WTC11 (cell line): ENCODE measurements at places on chromosomes 1 and 21. TPM values are rescaled to one million over a fixed set of nuclear protein-coding genes. Genes with fewer than 3 reads are reported as not detected.
A peak's percentile ranks its signal among the peaks of the same experiment; 100 is the strongest.

The MROH9 gene
- total RNA-seq, result not detected in 3 replicates

GRCh38 chr1:59903141-59903754, 23.3 kb downstream of the CYP2J2 start:
- H3K4me1 ChIP-seq, result peaks cover 7% of the 10 kb centered on the region
- no peaks in the 10 kb centered on the region for H3K36me3 ChIP-seq
- no peak overlapping the region for H3K27ac ChIP-seq
- no peaks in the 10 kb centered on the region for H3K27me3 ChIP-seq

DNA sequence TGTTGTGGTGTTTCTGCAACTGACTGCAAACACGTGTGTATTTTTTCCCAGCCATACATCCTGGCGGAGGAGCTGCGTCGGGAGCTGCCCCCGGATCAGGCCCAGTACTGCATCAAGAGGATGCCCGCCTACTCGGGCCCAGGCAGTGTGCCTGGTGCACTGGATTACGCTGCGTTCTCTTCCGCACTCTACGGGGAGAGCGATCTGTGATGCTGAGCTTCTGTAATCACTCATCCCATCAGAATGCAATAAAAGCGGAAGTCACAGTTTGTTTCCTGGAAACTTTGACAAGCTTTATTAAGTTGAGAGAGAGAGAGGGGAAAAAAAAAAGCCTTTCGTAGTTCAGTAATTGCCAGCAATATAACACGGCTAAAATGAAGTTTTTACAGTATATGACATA, 32.7 kb upstream of the MTR start:
- no peak overlapping the region for H3K4me3 ChIP-seq
- no peaks in the 10 kb centered on the region for H3K27me3 ChIP-seq
- H3K4me1 ChIP-seq, result no peaks in the 10 kb centered on the region
- no peak for DNase-seq

GRCh38 chr21:16419188-16419921, 689.6 kb downstream of the USP25 start:
- no peaks in the 10 kb centered on the region for H3K36me3 ChIP-seq
- no peak overlapping the region for H3K27ac ChIP-seq
- no peak overlapping the region for H3K4me3 ChIP-seq
- DNase-seq, result no peak

DNA sequence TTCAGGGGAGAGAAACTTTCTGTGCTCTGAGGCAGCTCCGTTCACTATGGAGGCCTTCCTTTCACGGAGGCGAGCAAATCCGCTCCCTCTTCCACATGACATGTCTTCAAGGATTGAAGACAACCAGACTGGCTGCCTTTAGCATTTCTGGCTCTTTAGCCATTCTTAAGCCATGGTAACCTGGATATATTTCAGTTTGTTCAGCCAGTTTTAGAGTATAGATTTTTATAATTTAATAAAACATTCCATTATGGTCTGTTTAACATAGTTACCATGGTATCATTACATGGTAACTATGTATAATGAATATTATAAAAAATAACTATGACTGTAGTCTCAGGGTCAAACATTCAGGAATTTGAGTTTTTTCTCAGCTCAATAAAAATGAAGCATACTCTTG, 54.2 kb upstream of the NFIA start:
- DNase-seq, result no peak
- no peak overlapping the region for H3K27ac ChIP-seq
- H3K27me3 ChIP-seq, result no peaks in the 10 kb centered on the region
- H3K36me3 ChIP-seq, result no peaks in the 10 kb centered on the region

The PRR9 gene
- total RNA-seq, result not detected in 3 replicates

- no peaks in the 10 kb centered on the region for H3K36me3 ChIP-seq
- H3K4me3 ChIP-seq, result no peak overlapping the region
- no peak for DNase-seq
Observed at GRCh38 chr1:226610671-226611070, 62.1 kb downstream of the STUM start.

The B3GALT2 gene
- 0.05 TPM in 1 of 3 replicates, not detected in the others for total RNA-seq

DNA sequence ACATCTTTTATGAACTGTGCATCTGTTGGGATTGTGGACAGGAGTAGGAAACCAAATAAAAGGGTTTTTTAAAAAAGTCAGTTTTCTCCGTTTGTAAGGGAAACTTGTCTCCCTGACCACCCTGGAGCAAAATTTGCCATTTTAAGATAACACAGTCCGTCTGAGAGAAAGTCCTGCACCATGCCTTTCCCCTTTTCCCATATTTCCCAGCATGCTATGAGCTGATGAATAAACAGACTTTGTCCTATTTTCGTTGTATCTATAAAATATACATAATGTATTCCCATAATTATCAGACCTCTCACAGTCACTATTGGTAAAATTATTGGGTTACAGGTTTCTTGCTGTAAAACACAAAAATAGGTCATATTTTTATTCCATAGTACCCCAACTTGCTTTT, 1.7 kb upstream of the AKT3 start:
- peak overlapping the region; percentile 94 for H3K4me3 ChIP-seq
- H3K27ac ChIP-seq, result peak overlapping the region; percentile 32; the same call in 1 of the 2 replicates
- 0 out of 2 replicates have a peak, but pooled peaks cover 3% of the 10 kb centered on the region for H3K27me3 ChIP-seq
- no peaks in the 10 kb centered on the region for H3K36me3 ChIP-seq
- DNase-seq, result no peak

DNA sequence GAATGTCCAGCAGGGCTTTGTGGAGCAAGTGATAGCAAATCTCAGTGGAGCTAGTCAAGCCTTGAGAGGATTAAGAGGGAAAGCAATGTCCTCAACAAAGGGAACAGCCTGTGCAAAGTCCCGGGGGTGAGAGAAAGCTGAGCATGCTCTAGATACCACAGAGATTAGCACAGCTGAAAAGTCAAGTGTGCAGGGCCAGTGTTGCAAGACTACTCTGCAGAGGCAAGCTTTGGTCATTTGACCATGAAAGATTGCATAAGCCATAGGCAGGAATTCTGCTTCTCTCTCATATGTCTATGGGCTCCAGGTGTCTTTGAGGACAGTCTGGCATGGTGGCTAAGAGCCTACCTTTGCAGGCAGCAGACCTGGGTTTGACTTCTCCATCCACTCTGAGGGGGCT, 181.0 kb upstream of the JUN start:
- no peaks in the 10 kb centered on the region for H3K27me3 ChIP-seq
- H3K4me1 ChIP-seq, result 0 out of 2 replicates have a peak, but pooled peaks cover 4% of the 10 kb centered on the region
- H3K36me3 ChIP-seq, result peaks cover 8% of the 10 kb centered on the region
- no peak overlapping the region for H3K27ac ChIP-seq
- H3K4me3 ChIP-seq, result no peak overlapping the region

GRCh38 chr1:6753320-6754140, 31.7 kb upstream of the CAMTA1 start:
- peaks cover 12% of the 10 kb centered on the region for H3K27me3 ChIP-seq
- DNase-seq, result no peak
- no peaks in the 10 kb centered on the region for H3K36me3 ChIP-seq
- H3K27ac ChIP-seq, result no peak overlapping the region

The SRGAP2 gene
- 74.2 to 81.2 TPM (median 74.4 TPM) in 3 replicates for total RNA-seq

- peaks cover 3% of the 10 kb centered on the region; the same call in 1 of the 2 replicates for H3K4me1 ChIP-seq
- peaks cover 2% of the 10 kb centered on the region; the same call in 1 of the 2 replicates for H3K27me3 ChIP-seq
- no peak overlapping the region for H3K27ac ChIP-seq
- no peak for DNase-seq
- H3K36me3 ChIP-seq, result no peaks in the 10 kb centered on the region
Observed at GRCh38 chr1:17289721-17290120, 18.3 kb upstream of the PADI4 start.

The PTGFR gene
- total RNA-seq, result 0.04 to 0.11 TPM in 2 of 3 replicates, not detected in the other

The PLA2G4A gene
- total RNA-seq, result 1.3 to 1.5 TPM (median 1.4 TPM) in 3 replicates

DNA sequence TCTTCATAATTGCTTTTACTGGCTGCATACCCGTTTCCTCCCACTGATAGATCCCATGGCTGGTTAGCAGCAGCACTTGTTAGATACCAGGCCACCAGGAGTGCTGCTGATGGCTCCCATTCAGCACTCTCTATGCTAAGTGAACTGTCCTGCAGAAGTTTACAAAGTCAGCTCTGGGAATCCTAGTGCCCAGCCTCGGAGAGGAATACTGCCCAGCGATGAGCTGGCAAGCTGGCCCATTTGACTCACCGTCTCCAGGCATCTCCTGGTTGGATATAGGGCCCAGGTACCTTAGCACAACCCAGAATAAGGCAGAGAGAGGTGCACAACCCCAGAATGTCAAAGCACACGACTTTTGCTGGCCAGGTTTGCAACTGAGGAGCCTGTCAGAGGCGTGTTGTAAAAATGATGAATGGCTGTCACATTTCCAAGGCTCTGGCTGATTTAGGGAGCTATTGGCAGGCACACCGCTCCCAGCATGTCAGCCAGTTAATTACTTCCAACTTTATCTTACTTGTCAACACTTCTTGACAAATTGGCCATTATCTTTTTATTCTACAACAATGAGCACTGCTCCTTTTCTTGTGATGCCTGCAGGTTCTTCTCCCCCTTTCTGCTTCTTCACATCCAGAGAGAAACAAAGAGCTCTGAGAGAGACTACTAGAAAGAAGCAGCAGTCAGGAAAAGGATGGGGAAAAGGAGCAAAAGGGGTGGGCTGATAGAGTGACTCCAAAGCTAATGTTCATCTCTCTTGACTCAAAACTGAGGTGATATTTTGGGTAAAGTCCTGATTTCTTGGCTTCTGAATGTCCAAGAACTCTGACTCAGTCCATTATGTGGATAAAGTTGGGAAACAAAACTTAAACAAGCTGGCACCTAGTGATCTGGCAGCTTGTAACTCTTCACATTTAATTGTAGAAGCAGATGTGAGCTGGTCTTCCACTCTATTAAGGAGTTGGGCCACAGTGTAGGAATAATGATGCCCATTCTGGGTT, 10.8 kb upstream of the ANGPTL7 start:
- H3K4me1 ChIP-seq, result peaks cover 13% of the 10 kb centered on the region
- DNase-seq, result no peak
- H3K36me3 ChIP-seq, result no peaks in the 10 kb centered on the region; the same call in 1 of the 2 replicates
- no peaks in the 10 kb centered on the region for H3K27me3 ChIP-seq
- H3K27ac ChIP-seq, result no peak overlapping the region

- H3K4me3 ChIP-seq, result no peak overlapping the region
- H3K36me3 ChIP-seq, result no peaks in the 10 kb centered on the region
- no peaks in the 10 kb centered on the region for H3K4me1 ChIP-seq
- H3K27ac ChIP-seq, result no peak overlapping the region
Observed at GRCh38 chr1:208557046-208557722, 313.0 kb upstream of the PLXNA2 start.

The PDE9A gene
- 44.8 to 46.3 TPM (median 46.1 TPM) in 3 replicates for total RNA-seq

DNA sequence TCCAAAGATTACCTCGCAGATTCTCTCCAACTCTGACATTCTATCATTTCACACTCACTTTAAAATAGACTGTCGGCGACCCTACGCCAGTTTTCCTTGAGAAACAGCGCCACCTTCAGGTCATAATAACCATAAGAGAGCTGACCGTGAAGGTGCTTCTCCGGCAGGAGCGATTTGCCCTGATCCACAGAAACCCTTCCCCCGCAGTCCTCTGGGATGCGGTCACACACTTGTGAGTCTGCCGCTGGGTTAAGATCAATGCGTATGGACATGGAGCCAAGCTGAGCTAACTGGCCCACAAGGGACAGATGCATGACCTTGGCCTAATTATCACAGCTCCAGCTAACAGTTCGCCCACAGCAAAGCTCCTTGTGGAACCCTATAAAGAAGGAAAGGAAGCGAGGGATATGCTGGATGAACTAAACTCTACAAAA, 32.8 kb upstream of the IFNAR2 start:
- peaks cover 16% of the 10 kb centered on the region for H3K4me1 ChIP-seq
- H3K4me3 ChIP-seq, result peak overlapping the region; percentile 55
- no peaks in the 10 kb centered on the region for H3K36me3 ChIP-seq
- H3K27ac ChIP-seq, result no peak overlapping the region
- peaks cover 4% of the 10 kb centered on the region; the same call in 1 of the 2 replicates for H3K27me3 ChIP-seq

The GBP2 gene
- 0.24 to 0.69 TPM (median 0.46 TPM) in 3 replicates for total RNA-seq

The HES5 gene
- total RNA-seq, result 0.21 to 0.23 TPM in 2 of 3 replicates, not detected in the other

GRCh38 chr21:26070822-26071425, 99.6 kb downstream of the APP start:
- no peaks in the 10 kb centered on the region for H3K27me3 ChIP-seq
- H3K4me3 ChIP-seq, result peak overlapping the region; percentile 3
- H3K27ac ChIP-seq, result peak overlapping the region; percentile 69
- H3K4me1 ChIP-seq, result peaks cover 91% of the 10 kb centered on the region
- no peak for DNase-seq

The TSTD1 gene
- total RNA-seq, result 74.5 to 107 TPM (median 100 TPM) in 3 replicates

- H3K4me1 ChIP-seq, result peaks cover 34% of the 10 kb centered on the region
- no peak for DNase-seq
- no peak overlapping the region for H3K4me3 ChIP-seq
- peaks cover 12% of the 10 kb centered on the region for H3K27me3 ChIP-seq
- H3K36me3 ChIP-seq, result no peaks in the 10 kb centered on the region
Observed at GRCh38 chr1:51237351-51238033, 1.4 kb downstream of the RNF11 start.

- no peaks in the 10 kb centered on the region for H3K27me3 ChIP-seq
- no peak overlapping the region for H3K27ac ChIP-seq
- 0 out of 2 replicates have a peak, but pooled peaks cover 4% of the 10 kb centered on the region for H3K4me1 ChIP-seq
- H3K36me3 ChIP-seq, result no peaks in the 10 kb centered on the region
- no peak for DNase-seq
Observed at GRCh38 chr1:201272799-201273198, 10.5 kb upstream of the PKP1 start.

- peaks cover 4% of the 10 kb centered on the region; the same call in 1 of the 2 replicates for H3K27me3 ChIP-seq
- H3K36me3 ChIP-seq, result no peaks in the 10 kb centered on the region
- H3K27ac ChIP-seq, result no peak overlapping the region
- H3K4me1 ChIP-seq, result peaks cover 15% of the 10 kb centered on the region
Observed at GRCh38 chr1:201584471-201585092, 45.7 kb downstream of the NAV1 start.

The THEM5 gene
- not detected in 3 replicates for total RNA-seq

GRCh38 chr1:160115545-160116282, at the start of gene ATP1A2:
Gene ATP1A2 (plus strand): TSS chr1:160115759. CDS start chr1:160115862, 103 bp downstream.
- H3K27ac ChIP-seq, result no peak within 1 kb of the TSS
- DNase-seq, result peak; percentile 66
- peaks cover 66% of the 10 kb centered on the region for H3K4me1 ChIP-seq
- peaks cover 2% of the 10 kb centered on the region; the same call in 1 of the 2 replicates for H3K27me3 ChIP-seq

DNA sequence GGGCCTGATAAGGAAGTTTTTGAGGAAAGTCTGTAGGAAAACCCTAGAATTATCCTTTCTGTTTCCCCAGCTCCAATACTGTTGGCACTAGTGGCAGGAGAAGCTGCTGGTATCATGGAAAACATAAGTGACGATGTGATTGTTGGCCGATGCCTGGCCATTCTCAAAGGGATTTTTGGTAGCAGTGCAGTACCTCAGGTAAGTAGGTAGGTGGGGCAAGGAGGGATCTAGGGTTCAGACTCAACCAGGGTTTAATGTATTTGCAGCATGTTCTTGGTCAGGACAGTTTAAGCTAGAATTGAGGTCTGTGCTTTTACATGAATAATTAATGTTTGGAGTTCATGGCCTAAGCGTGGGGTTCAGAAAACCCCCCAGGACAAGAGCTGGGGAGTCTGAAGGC, 62.1 kb downstream of the KDM1A start:
- H3K36me3 ChIP-seq, result peaks cover 78% of the 10 kb centered on the region
- DNase-seq, result peak; percentile 22
- no peak overlapping the region for H3K4me3 ChIP-seq
- H3K4me1 ChIP-seq, result peaks cover 7% of the 10 kb centered on the region; the same call in 1 of the 2 replicates

The SPRR2F gene
- total RNA-seq, result not detected in 3 replicates

DNA sequence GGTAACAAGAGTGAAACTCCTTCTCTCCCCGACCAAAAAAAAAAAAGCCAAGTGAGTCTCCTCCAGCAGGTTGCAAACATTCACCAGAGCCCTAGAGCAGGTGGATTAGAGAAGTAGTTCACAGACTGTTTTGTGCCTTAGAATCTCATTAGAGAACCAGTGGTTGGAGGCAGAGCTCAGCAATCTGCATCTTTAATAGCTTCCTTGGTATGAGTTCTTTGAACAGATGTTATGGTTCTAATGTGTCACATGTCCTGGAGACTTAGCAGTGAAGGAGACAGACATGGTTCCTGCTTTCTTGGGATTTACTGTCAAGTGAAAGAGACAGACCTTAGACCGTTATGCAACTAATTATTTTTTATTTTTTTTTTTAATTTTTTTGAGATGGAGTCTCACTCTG, 26.8 kb downstream of the SESN2 start:
- no peak for DNase-seq
- peaks cover 4% of the 10 kb centered on the region for H3K36me3 ChIP-seq
- H3K4me1 ChIP-seq, result peaks cover 17% of the 10 kb centered on the region
- H3K27me3 ChIP-seq, result no peaks in the 10 kb centered on the region
- no peak overlapping the region for H3K27ac ChIP-seq

The RNU1-1 gene
- total RNA-seq, result 1,028 to 1,267 TPM (median 1,197 TPM) in 3 replicates
